Left ventricle myocardium inferior (tissue), 1 donor: ENCODE measurements at places on chromosomes 11 and 22. TPM values are rescaled to one million over a fixed set of nuclear protein-coding genes. Genes with fewer than 3 reads are reported as not detected.

The GLB1L3 gene
- not detected for total RNA-seq

The SERHL2 gene
- 3.5 TPM for total RNA-seq

The CHRM1 gene
- total RNA-seq: not detected

The PRSS23 gene
- total RNA-seq: 6.5 TPM

The GGT5 gene
- total RNA-seq: 21.1 TPM

The MYO18B gene
- total RNA-seq: 163 TPM

The PYGM gene
- total RNA-seq: 89.5 TPM

The CTSW gene
- total RNA-seq: 0.49 TPM

The KCNQ1OT1 gene
- 0.33 TPM for total RNA-seq

The FZD4 gene
- 26.5 TPM for total RNA-seq

The NELL1 gene
- total RNA-seq: not detected

The GRAP2 gene
- 1.6 TPM for total RNA-seq

The ACTN3 gene
- total RNA-seq: not detected

The TMEM191B gene
- total RNA-seq: 0.74 TPM

The OR52E8 gene
- total RNA-seq: not detected

The TMPRSS13 gene
- total RNA-seq: not detected

The POTEH gene
- not detected for total RNA-seq

The WBP2NL gene
- 0.22 TPM for total RNA-seq
